Common myeloid progenitor, CD34-positive (primary cell): ENCODE measurements at places on chromosomes 2 and 18.

DNA sequence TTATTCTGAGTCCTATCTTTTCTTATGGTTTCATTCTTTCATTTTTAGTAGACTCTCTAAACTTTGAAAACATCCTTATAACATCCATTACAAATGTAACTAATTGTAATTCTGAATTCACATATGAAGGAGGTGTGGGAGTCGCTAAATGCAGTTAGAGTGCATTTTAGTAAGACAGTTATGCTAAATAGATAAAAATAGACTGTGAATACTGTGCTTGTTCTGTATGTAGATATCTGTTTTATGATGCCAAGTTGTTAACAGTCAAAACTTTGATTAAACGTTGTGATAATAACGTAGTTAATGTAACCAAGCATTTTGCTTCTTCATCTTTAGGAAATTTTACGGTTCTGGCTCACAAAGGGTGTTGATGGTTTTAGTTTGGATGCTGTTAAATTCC is 24.4 kb downstream of the SLC3A1 start:
- no peak overlapping the region for H3K27ac ChIP-seq
- no peaks in the 10 kb centered on the region for H3K4me1 ChIP-seq
- DNase-seq: no peak
- H3K4me3 ChIP-seq: no peak overlapping the region
- no peaks in the 10 kb centered on the region for H3K36me3 ChIP-seq
- no peaks in the 10 kb centered on the region for H3K27me3 ChIP-seq

GRCh38 chr2:17815468-17816184 is 634 bp upstream of the MSGN1 start:
- DNase-seq: no peak
- H3K27me3 ChIP-seq: no peaks in the 10 kb centered on the region
- no peak overlapping the region for H3K27ac ChIP-seq
- H3K36me3 ChIP-seq: no peaks in the 10 kb centered on the region
- no peaks in the 10 kb centered on the region for H3K4me1 ChIP-seq

GRCh38 chr2:215034154-215034553 is 104.3 kb downstream of the ABCA12 start:
- H3K27ac ChIP-seq: no peak overlapping the region
- no peaks in the 10 kb centered on the region for H3K27me3 ChIP-seq

GRCh38 chr2:39647104-39647765 is 18.5 kb upstream of the TMEM178A start:
- H3K27ac ChIP-seq: no peak overlapping the region
- H3K36me3 ChIP-seq: no peaks in the 10 kb centered on the region
- no peaks in the 10 kb centered on the region for H3K4me1 ChIP-seq
- DNase-seq: no peak
- H3K4me3 ChIP-seq: no peak overlapping the region
